Activated CD4-positive, alpha-beta T cell treated with anti-CD3 and anti-CD28 coated beads, Interleukin-2, amount 50 U/mL, for 48 hours (primary cell): ENCODE measurements at places on chromosomes 13 and 19.

DNA sequence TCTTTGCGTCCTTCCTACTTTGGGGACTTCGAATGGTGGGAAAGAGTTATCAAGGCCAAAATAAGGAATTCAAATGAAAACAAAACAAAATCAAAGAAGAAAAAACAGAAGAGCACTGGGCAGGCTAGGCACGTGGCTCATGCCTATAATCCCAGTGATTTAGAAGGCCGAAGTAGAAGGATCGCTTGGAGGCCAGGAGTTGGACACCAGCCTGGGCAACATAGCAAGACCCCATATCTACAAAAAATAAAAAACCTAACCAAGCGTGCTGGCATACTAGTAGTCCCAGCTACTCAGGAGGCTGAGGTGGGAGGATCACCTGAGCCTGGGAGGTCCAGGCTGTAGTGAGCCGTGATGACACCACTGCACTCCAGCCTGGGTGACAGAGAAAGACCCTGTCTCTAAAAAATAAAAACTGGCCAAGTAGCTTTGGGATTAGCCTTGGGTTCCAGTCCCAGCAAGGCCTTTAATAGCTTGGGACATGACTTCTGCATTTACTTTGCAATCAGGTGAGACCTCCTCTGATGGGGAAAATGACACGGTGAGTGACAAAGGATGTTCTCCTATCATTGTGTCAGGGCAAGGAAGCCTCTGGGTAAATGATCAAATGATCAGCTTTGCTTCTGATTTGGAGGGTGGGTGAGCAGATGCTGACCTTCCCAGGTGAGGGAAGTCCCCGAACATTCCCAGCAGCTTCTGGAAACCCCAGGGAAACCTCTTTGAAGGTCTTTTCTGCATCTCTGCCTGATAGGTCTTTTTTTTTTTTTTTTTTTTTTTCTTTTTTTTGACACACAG, 7.1 kb downstream of the ICAM1 start:
- no peak for DNase-seq

GRCh38 chr19:44530777-44531176, 1.3 kb upstream of the CEACAM20 start:
- DNase-seq: no peak

DNA sequence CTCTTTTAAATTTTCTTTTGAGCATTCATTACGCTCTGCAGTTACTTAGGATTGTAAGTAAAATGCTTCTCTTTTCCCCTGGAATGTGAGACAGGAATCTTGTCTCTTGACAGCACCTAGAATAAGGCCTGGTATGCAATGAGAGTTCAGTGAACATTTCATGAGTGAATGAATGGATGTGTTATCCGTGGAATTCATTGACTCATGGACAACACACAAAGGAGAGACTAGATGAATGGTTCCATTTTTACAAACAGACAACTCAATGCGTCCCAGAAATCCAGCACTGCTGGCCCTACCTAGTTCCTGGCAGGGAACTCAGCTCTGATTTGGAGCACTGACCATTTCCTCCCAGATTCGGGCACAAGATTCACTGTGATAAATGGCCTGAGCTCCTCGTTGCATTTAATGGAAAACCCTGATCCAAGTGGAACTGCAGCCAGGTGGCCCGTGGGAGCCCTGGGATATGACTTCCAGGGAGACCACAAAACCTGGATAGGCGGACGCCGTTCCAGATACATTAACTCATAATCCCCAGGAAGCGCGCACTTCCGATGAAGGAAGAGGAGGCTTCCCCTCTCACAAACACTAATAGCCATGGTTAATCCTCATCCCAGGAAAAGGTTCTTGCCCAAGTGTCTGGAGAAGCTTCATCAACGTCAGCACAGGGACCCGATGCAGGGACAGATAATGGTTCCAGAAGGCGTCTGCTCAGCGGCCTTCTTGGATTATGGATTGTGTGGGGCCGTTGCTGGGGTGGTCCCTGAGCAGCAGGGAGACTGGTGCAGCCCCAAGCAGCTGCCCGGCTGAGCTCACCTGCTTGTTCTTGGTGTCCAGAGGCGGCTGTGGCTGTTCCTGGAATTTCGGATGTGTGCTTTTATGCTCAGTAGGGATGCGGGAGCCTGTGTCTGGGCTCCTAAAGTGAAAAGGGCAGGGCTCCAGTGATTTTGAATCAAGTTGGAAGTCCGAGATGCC, 211.1 kb upstream of the TSHZ3 start:
- no peak for DNase-seq

DNA sequence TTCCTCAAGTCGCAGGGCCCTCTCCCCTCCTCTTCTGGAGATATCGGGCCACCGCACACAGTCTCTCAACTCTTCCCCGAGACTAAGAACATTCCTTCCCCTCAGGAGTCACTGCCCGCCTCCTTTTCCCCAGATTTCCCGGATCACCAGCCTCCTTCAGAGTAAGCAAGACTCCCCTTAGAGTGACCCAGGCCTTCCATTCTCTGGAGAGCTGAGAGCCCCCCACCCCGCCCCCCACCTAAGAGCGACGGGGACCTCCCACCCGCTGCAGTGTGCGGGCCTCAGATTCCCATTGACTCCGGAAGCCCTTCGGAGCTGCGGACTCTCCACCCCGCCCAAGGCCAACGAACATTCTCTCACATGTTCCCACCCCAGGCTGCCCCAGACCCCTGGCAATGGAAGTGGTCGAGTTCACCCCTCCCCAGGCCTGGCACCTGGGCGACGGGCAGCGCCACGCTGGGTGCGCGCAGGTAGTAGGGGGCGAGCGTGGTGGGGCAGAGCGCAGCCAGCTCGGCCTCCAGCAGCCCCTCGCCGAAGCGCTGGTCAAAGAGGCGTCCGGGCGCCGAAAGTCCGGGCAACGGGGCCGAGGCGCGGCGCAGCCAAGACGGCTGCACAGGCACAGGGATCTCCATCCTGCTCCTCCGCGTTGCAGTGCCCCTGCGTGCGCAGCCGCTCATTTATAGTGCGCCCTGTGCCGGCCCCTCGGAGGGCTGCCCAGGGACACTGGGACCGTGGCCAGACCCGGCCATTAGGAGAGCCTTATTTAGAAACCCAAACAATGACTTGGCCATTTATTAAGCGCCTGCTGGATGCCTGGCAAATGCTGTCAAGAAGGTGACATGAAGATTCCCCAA, at the start of gene HSPB6:
Gene HSPB6, minus strand, starts transcription at position 653 of the 854 bp plus-strand sequence. Its CDS starts 21 bp downstream, at position 632.
- no peak for DNase-seq

DNA sequence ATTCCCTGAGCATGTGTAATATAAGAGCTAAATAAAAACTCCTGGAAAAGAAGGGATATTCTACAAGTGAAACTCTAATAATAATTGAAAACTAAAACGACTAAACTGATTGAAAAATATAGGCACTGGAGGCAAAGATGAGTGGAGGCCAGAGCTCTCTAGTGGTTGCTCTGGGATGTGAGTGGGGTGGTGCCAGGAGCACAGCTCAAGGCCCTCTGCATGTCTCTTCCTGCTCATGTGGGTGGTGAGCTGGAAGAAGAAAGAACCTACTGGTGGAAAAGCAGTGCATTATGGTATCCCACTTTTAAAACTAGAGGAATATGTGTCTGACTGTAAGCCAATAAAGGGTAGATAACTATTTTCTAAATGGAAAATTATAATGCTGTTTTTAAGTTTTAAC, 15.8 kb upstream of the ARHGEF7 start:
- DNase-seq: no peak

GRCh38 chr13:52665325-52665724, 12.7 kb downstream of the SUGT1 start:
- DNase-seq: no peak

DNA sequence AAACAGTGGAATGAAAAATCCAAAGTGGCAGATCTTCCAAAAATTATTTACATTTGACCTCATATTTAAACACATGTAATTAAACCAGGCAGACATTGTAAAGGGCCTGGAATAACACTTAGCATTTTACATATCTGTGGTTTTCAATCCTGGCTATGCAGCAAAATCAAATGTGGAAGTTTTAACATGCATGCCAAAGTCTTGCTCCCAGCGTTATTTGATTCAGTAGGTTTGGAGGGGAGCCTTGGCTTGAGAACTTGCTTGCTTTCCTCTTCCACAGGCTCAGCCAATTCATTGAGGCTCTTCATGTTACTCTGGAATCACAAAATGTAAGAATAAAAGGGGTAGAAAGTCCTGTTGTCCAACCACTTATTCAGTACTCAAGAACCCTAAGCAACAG, 42.5 kb upstream of the INTS6 start:
- DNase-seq: no peak

DNA sequence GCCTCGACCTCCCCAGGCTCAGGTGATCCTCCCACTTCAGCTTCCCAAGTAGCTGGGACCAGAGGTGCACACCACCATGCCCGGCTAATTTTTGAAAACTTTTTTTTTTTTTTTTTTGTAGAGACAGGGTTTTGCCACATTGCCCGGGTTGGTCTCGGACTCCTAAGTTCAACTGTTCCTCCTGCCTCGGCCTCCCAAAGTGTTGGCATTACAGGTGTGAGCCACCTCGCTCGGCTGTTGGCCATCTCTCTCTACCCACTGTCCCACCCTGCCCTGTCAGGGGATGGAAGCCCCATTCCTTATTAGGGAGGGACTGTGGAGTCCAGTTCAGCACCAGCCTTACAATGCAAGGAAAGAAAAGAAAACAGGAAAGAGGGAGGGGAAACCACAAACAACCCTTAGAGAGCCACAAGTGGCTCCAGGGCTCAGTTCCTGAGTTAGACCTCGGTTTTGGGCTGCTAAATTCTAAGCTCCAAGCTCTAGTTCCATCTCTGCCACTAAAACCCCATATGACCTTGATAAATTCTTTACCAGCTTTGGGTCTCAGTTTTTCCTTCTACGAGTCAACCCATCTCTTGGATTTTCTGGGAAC, 31.7 kb downstream of the ACTL9 start:
- no peak for DNase-seq

GRCh38 chr19:50548191-50549058, 19.8 kb downstream of the LRRC4B start:
- no peak for DNase-seq

DNA sequence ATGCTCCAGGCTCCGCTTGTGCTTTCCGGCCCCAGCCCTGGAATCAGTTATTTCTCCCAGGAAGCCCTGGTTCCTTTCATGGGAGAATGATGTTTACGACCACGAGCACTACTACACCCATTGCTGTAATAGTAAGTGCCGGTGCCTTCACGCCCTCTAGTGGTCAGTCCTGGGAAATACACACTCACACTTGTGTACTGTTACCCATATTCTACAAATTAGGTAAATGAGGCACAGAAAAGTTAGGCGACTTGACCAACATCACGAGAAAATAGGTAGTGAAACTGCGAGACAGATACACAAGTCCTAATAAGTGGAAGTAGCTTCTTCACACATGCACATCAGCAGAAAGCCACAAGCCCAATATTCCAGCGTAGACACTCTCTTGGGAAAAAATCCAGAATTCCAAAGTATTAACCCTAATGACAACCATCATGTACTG, 21.7 kb downstream of the CEACAM21 start:
- peak; percentile 76 for DNase-seq

- DNase-seq: peak; percentile 24
Observed at GRCh38 chr19:43779820-43780219, 953 bp downstream of the KCNN4 start.

DNA sequence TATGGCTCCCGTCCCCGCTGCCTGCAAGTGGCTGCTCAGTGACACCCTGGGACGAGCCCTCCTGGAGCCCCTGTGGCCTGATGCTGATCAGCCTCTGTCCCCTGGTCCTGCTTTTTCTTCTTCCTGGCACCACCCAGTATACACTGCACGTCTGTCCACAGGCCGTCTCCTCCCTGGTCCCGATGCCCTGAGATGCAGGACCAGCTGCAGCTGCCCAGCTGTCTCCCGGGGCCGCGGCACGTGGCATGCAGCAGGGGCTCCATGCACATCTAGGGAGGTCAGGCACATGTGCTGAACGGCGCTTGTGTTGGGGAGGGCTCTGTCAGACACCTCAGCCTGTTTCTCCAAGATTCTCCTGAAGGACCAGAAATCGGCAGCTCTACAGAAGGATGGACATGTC, 30.2 kb downstream of the ZFR2 start:
- no peak for DNase-seq

GRCh38 chr19:10979951-10980381, 19.1 kb downstream of the SMARCA4 start:
- DNase-seq: peak; percentile 29

GRCh38 chr13:102645701-102646100, 48.9 kb downstream of the TPP2 start:
- no peak for DNase-seq

DNA sequence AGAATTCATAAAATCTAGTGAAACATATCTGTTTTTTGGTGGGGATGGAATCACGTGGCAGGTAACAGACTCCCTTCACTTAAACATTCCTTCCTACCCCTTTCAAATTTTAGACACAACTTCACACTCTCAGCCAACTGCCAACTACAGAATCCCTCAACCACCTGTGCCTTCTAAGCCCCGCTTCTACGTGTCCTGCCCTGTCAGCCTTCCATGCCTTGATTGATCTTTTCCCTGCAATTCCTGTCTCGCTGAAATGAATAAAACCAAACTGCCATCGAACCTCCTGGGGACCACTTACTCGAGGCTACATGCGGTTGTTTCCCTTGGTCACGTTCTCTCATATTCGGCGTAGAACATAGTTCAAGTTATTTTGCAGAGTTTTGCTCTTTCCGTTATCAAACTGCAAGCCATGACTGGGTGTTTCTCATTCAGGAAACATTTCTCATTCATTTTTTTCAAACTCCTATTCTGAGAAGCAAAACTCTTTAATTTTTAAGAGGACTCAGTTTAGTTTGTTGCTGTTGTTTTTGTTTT, 1.1 kb downstream of the ZNF625 start:
- DNase-seq: no peak

- no peak for DNase-seq
Observed at GRCh38 chr13:42615691-42616090, 41.7 kb downstream of the TNFSF11 start.

GRCh38 chr19:3656747-3657394, 30.3 kb upstream of the CACTIN start:
- DNase-seq: no peak
